ENCODE measurements at places on chromosomes 6 and 20.

- DNase-seq: no peak
These were observed 76.5 kb downstream of the NRN1 start for GRCh38 chr6:5930143-5930770.

DNA sequence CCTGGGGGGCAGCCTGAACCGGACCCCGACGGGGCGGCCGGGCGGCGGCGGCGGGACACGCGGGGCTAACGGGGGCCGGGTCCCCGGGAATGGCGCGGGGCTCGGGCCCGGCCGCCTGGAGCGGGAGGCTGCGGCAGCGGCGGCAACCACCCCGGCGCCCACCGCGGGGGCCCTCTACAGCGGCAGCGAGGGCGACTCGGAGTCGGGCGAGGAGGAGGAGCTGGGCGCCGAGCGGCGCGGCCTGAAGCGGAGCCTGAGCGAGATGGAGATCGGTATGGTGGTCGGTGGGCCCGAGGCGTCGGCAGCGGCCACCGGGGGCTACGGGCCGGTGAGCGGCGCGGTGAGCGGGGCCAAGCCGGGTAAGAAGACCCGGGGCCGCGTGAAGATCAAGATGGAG lies 636 bp downstream of the SRF start:
- peak; percentile 8 for DNase-seq

- no peak for DNase-seq
These were observed 571.6 kb upstream of the GJE1 start for GRCh38 chr6:141561154-141561553.

DNA sequence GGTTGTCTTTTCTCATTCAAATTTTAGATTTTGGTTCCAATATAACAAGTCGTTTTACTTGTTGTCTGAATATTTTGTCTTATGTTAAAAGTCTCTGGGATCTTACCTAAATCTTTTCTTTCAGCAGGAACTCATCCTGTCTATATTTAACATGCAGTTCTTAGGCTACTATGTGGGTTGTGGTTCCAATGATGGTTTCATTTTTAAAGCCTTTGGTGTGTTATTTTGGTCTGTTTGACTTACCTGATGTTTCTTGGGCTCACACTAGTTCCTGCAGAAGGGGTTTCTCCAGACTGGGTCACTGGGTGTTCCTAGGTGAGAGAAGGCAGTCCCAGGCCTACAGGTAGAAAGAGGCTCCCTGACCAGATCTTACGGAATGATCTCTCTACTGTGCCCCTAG lies 17.4 kb downstream of the PRL start:
- no peak for DNase-seq

DNA sequence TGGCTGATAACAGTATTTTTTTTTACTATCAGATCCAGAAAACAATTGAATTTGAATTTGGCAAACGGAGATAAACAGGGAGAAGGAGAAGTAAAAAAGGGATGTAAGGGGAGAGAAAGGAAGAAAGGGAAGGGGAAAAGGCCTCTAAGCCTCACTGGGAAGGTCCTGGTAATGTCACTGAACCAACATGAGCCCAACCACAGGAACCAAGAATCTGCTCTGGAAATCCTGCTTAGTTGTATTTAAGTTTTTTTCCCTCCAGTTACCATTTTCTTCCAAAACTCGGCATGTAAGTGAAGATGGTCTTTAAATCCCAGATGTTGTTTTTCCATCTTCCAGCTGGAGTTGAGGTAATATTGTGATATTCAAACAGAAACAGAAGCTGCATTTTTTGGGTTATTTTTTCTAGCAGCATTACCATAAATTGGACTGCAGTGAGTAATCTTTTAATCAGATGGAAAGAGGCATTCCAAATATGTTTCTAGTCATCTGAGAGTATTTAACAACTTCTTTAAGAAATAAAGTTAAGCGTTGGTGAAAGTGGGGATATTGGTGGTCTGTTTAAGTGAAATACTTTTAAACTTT lies 91.1 kb downstream of the TXNDC5 start:
- DNase-seq: no peak

- no peak for DNase-seq
These were observed 7.5 kb downstream of the APMAP start for GRCh38 chr20:24984961-24985640.

- no peak for DNase-seq
These were observed 46.6 kb downstream of the ZMYND8 start for GRCh38 chr20:47309806-47310426.

DNA sequence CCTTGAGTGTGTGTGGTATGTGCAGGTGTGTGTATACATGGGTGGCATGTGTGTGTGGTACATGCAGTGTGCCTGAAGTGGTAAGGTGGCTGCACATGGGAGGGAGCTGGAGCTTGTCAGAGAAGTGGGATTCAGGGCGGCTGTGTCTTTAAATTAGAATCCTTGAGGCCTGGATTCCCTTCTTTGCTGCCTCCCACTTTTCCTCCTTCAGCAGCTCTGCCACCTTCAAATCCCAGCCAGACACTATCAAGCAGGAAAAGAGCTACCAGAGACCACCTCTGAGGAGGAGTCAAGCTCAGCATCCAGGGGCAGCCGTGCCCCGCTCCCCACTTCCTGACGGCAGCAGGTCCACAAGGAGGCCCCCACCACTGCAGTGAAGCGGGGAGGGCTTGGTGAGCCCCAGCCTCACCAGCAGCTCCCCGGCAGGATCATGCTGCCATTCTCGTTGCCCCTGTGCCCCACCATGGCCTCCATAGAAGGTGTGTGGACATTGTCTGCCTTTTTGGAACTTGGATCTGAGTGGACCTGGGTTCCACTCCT lies 131.0 kb upstream of the MLN start:
- no peak for DNase-seq

- DNase-seq: no peak
These were observed 9.9 kb upstream of the BAK1 start for GRCh38 chr6:33589731-33590530.

- DNase-seq: no peak
These were observed 4.6 kb downstream of the SAMD3 start for GRCh38 chr6:130218134-130218533.

DNA sequence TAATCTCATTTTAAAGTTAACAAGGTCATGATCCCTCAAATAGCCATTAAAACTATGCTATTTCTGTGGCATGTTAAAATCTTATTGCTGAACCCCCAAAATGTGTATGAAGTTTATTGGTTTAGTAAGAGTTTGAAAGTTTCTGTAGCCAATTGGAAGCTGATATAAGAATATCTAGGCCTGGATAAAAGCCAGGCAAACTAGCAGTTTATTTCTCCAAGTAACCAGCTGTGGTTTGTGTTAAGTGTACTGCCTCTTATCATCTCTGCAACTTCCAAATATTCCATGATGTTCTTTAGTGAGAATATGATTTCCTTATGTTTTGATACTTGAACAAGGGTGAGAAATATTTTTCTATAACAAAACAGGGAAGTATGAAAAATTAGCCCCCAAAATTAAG lies 76.7 kb downstream of the PRSS35 start:
- DNase-seq: no peak

- DNase-seq: no peak
These were observed 38.6 kb downstream of the PDYN start for GRCh38 chr20:1955217-1955616.

DNA sequence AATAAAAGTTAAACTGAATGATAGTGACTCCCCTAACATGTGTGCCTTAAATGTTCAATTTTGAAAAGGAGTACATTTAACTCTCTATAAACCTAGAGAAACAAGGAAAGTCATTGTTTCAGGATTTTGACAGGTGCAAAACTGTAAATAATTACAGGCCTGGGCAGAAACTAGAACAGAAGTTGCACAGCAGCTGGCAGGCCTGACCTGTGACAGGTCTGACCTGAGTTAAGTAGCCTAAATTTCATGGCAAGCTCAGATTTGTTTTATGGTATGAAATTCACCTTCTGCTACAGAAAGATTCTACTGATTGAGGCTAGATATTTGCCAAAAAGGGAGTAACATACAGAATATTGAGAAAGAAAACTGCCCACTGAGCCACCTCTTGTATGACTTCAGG lies 166.1 kb downstream of the CDKAL1 start:
- DNase-seq: no peak

GRCh38 chr6:55994531-55994930 lies 119.1 kb upstream of the BMP5 start:
- DNase-seq: no peak

GRCh38 chr6:98833307-98834059 lies 891 bp upstream of the POU3F2 start:
- no peak for DNase-seq

DNA sequence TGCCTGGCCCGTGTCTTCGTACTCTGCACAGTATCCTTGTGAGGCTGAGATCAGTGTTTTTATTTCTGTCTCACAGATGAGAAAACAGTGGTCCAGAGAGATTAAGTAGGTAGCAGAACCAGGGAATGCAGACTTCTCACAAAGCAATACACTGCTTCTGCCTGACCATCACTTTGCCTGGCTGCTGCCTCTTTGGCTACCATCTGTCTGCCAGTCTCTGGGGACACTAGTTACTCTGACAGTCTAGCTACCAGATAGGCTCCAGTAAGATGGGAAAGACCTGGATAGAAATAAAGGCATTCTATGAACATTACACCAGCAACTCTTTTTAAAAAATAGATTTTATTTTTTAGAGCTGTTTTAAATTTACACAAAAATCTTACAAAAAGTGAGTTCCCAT lies 96.9 kb downstream of the PHACTR3 start:
- DNase-seq: no peak

GRCh38 chr6:168916576-168917211 lies 337.0 kb downstream of the THBS2 start:
- DNase-seq: no peak

- DNase-seq: no peak
These were observed 10.4 kb upstream of the MMP9 start for GRCh38 chr20:45998337-45998736.

DNA sequence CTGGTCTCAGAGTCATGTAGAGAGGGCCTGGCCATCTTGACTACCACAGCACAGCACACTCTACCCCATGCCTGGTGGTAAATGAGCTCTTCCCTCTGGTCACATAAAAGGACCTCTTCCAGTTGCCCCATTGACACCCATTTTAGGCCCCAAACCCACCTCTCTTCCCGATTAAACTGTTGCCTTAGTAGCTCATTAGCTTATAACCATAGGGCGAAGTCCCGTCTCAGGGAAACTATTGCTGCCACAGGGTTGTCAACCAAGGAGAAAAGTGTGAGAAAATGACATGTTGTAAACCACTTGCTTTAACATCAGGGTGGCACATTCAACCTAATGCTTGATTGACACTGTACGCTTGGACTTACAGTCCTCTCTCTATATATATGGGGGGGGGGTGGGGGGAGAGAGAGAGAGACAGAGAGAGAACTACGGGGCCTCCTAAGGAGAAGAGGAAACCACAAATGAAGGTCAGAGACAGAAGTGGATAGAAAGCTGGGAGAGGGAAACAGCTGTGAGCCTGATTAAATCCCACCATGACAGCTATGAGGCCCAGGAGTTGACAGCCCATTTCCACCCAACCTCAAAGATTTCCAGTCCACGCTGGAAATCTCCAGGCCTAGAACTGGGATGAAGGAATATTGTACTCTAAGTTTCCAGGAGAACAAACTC lies 14.9 kb upstream of the BTN1A1 start:
- DNase-seq: no peak
